ENCODE measurements at places on chromosomes 1 and 21.

GRCh38 chr1:150576367-150576711, 3.1 kb downstream of the MCL1 start:
- no peak for DNase-seq

GRCh38 chr1:159248311-159248710, 43.6 kb downstream of the ACKR1 start:
- DNase-seq: no peak

- DNase-seq: no peak
Observed at GRCh38 chr1:180791806-180792205, 120.9 kb upstream of the KIAA1614 start.

- DNase-seq: no peak
Observed at GRCh38 chr1:230853731-230854130, 14.6 kb downstream of the C1orf198 start.

DNA sequence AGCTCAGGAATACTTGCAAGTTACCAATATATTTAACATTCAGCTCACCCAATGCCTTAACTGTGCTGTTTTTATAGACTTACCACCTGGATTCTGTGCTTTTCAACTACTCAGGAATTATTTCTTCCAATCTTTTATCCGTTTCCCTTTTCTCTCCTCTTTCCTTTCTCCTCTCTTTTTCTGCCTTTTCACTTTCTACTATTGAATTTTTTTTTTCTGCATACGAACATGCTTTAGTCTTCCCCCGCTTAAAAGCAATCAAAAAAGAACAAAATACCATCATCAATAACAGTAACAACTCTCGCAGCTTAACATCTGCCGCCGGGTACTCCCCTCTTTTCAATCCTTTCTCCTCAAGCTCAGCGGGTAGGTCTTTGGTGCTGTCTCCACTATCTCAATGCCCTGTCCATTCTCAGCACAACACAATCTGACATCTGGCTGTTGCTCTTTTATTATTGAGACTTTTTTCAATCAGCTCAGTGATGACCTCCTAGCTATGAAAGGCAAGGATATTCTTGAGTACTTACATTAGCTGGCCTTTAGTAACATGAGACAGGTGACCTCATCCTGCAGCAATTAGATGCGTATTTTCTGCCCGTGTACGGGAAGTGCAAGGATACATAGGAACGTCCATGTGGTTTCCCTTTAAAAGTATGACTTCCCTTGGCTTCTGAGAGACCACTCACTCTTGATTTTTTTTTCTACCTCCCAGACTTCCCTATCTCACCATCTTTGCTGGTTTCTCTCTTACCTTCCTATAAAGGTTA, 40.2 kb upstream of the SIPA1L2 start:
- DNase-seq: no peak

DNA sequence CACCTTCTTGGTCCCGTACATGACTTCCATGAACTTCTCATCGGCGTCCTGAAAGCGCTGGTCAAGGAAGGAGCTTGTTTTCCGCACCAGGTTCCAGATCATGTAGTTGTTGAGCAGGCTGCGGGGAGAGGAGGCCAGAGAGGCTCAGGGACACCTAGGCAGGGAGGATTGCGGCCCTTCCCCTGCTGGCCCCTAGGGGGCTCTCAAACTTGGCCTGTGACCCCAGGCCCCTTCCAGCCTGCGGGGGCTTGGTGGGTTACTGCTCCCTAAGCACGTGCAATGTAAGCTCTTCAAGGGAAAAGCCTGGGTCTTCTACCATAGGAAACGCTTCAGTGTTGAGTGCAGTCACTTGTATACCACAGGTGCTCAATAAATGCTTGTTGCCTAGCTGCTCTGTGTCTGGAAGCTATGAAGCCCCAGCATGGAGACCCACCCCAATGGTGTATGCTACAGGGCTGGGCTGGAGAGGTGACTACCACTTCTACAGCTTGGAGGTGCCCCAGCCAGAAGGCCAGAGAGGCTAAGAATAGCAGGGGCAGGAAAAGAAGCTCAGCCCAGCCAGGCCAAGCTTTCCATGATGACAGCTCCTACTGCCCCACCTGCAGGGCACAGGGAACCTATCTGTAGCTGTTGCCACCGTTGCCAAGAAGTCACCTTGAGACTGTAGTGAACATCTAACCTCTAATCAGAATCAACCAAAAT, 45.1 kb downstream of the ECE1 start:
- no peak for DNase-seq

GRCh38 chr1:3119061-3119460, 50.1 kb downstream of the PRDM16 start:
- DNase-seq: no peak

DNA sequence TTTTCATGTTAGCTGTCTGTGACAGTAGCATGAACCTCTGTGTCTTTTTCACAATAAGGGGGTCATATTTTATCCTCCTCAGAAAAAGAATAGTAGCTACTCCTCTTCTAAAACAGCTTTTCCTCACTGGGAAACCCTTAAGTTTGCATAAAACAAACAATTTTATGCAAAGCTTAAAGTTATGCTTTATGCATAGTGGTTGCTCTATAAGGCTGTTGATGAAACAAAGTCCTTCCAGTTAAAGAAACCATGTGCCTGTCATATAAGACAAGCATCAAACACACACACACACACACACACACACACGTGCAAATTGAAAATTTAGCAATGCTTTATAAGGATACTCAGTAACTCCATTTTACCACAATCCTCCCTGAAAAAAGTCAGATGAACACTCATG, 107.0 kb downstream of the CHD1L start:
- no peak for DNase-seq

DNA sequence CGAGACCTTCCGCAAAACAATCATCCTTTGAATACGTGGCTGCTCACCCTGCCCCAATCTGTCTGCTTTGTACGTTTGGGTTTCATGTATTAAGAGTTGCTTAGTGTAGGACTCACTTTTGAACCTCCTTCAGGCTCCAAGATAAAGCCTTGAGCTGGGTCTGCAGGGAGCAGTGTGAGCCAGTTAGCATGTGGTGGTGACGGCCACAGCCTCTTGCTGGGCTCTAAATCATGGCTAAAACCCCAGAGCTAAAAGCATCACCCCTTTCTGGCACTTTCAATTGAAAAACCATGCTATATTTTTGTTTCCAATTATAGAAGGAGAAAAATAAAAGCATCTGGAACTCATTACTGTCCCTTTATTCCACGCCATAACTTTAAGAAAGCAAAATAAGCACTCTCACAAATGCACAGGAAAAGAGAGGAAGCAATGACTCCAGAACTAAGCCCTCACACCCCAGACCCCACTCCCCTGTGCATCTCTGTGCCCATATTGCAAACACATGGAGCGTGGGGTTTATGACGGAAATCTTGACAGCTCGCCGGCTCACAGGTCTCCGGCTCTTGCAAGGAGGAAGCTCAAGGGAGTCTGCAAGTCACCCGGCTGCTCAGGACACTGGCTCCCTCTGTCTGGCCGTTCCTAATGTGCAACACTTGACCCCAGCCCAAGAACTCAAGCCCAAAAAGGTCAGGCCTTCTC, 135.5 kb downstream of the MIS18A start:
- DNase-seq: no peak

DNA sequence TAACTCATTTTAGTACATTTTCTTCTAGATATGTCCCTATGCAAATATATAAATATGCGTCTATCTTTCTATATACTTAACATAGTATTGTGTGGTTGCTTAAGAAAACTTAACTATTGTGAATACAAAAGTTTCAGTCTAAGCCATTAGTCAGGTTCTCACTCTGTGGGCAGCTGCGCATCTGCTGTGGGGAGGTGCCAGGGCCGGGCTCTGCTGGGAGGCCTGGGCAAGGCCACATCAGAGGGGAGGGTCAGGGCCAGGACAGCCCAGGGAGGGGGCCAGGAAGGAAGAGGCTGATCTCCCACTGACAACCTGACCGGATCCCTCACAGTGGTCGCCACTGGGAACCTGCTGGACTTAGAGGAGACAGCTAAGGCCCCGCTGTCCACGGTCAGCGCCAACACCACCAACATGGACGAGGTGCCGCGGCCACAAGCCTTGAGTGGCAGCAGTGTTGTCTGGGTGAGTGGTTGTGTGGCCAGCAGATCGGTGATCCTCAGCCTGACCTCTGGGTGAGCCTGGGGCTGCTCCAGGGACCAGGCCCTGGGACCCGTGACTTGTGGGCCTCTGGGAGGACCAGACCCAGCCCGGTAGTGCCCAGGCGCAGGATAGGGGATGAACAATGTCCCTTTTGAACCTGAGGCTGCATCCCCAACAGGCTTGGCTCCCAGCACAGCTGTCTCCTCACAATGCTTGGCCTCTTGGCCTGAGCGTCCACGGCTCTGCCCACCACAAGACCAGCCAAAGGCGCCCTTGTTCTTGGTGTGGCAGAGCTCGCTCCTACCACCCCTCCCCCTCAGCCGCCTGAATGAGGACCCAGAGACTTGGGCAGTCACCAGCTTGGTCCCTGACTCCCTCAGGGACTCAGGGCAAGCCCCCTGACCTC, 20.2 kb downstream of the LDLRAP1 start:
- no peak for DNase-seq

- DNase-seq: no peak
Observed at GRCh38 chr1:180501865-180502360, 464 bp downstream of the ACBD6 start.

- no peak for DNase-seq
Observed at GRCh38 chr1:219580009-219580676, 32.8 kb downstream of the ZC3H11B start.

DNA sequence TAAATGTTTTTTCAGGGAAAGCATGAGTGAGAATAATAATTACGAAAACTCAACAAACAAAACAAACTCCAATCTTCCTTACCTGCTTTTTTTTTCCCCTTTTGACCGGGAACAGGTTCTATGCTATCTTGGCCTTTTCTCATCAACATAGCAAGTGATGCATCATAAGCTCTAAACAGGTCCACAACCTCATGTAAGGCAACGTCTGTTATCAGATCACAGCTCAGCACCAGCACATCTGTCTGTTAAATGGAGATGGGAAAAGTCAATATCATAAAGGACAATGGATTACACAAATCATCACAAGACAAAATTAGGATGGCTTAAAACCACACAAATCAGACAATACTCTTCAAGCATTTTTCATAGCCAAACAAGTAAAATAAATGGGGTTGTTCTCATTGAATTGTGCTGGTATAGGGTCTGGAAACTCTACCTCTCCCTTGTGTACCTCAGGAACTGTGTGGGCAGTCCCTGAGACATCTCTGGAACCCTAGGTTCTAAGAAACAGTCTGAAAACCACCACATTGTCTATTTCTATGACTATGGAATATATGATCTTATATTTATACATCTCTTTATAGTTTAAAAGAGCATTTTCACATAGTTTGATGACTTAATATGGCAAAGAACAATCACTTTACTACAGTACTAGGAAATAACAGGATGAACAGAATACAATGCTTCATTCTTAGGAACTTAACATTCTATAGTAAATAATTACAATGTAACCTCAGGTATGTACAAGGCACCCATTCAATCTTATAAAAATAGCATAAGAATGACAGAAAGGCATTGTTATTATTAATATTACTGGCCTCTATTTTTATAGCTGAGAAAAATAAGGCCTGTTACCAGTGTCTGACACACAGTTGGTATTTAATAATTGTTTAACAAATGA, 44.7 kb downstream of the EIF2B3 start:
- no peak for DNase-seq

DNA sequence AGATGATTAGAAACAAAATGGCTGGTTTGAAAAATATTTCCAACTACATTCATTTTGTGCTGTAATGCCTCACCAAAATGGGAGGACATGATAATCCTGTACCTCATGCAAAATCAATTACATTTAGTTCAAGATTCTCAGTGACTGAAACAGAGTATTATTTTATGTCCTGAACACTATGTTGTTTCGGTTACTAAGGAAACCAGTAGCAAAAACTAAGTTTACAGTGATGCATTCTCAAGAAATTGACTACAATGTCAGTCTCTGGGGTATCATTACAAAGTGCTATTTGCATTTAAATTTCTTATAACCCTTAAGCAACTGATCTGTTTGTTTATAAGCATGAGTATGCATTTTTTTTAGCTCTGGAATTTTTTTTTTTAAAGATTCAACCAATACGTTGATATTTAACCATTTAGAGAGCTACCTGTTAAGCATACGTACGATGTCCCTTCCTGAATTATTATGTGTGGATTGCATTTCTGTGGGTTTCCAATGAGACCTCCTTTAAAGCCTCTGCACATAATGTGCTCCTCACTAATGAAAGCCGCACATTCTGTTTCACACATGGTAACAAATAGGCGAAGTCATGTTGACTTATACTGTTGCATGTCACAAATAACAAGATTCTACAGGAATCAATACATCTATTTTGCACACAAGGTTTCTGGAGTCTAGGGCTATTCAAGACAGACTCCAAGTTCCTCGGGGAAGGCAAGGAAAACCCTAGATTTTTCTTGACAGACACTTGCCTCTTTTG, 1035.7 kb downstream of the ADGRL2 start:
- DNase-seq: no peak

Measured in stimulated activated naive CD4-positive, alpha-beta T cell (primary cell).